ENCODE measurements at places on chromosomes 2 and 18.

DNA sequence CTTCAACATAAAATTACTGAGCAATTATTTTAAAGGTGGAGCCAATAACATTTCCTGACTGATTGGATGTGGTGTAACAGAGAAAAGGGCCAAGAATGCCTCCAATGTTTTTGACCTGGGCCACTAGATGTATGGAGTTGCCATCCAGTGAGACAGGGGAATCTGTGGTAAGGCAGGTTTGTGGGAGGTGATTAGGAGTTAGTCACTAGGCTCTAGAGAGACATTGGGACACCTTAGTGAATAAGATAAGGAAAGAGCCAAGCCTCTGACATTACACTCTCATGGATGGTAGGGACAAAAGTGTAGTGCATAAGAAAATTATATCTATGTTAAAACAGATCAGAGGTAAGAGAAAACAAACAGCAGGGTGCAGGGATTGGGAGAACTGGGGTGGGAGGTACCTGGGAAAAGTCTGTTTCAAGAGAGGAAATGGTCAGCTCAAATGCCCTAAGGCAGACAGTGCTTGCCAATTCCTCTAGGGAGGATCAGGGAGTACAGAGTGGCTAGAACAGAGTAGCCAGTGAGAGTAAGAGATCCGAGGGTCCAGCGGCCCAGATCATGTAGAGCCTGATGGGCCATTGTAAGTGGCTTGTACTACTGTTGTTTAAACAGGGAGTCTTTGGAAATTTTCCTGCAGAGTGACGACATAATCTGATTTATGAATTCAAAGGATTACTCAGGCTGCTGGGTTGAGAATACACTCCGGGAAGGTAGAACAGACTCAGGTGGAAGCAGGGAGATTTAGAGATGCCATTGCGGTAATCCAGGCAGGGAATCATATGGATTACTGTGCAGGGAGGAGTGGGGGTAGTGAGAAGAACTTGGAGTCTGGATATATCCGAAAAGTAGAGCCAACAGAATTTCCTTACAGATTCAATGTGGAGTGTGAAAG is 45.7 kb upstream of the CUL3 start:
- no peak for DNase-seq

DNA sequence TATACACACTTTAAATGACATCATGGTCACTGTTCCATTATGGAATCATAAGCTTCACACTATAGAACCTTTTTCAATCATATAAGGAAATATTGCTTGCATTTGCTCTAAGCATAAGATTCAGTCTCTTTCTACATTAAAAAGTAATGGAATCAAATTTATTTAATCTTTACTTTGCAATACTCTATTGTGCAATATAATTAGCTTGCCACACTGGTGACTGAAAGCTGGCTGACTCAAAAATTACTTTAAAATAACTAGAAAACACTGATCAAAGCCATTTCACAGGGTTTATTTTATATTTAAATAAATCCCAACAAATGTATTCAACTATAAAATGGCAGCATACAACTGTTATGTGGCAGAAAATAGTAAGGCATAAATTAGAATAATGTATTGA is 13.2 kb upstream of the ORC2 start:
- no peak for DNase-seq

GRCh38 chr2:239895116-239895515 is 130.0 kb downstream of the NDUFA10 start:
- no peak for DNase-seq

DNA sequence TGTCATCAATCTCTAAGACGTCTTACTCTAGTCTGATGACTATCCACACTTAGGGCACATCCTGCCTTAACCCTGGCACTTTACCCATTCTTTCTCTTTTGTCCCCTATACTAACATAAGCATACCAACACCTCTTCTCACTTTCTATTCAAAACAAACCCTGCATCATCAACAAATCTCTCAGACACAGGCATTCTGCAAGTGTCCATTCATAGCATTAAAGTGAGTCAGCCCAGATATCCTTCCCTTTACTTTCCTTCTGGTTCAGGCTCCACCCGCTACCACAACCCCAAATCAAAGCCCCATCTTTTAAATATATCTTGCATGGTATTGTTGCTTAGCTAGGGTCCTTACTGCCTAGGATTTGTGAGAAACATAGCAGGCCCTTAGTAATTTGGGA is 3.8 kb downstream of the GRB14 start:
- DNase-seq: no peak

DNA sequence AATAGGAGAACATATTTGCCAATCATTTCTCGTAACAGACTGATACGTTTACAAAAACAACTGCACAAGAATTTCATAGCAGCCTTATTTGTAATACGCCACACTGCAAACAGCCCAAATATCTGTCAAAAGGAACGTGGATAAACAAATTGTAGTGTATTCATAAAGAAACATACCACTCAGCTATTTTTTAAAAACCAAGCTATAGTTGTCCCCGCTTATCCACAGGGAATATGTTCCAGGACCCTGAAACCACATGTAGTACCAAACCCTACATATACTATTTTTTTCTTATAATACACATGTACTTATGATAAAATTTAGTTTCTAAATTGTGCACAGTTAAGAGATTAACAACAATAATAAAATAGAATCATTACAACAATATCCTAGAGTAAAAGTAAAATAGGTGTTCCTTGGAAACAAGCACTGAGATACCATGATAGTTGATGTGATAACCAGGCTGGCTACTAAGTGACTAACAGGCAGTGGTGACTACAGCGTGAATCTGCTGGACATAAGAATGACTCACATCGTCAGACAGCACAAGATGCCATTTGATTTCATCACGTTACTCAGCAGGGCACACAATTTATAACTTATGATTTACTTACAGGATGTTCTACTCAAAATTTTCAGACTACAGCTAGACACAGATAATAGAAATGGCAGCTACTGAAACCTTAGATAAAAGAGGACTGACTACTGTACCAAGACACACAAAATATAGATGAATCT is 367.4 kb downstream of the NCKAP5 start:
- no peak for DNase-seq
